ENCODE measurements at places on chromosomes 12 and 14.
A peak's percentile ranks its signal among the peaks of the same experiment; 100 is the strongest.

- no peak for DNase-seq
These were observed 310.9 kb upstream of the LRFN5 start for GRCh38 chr14:41295734-41296133.

DNA sequence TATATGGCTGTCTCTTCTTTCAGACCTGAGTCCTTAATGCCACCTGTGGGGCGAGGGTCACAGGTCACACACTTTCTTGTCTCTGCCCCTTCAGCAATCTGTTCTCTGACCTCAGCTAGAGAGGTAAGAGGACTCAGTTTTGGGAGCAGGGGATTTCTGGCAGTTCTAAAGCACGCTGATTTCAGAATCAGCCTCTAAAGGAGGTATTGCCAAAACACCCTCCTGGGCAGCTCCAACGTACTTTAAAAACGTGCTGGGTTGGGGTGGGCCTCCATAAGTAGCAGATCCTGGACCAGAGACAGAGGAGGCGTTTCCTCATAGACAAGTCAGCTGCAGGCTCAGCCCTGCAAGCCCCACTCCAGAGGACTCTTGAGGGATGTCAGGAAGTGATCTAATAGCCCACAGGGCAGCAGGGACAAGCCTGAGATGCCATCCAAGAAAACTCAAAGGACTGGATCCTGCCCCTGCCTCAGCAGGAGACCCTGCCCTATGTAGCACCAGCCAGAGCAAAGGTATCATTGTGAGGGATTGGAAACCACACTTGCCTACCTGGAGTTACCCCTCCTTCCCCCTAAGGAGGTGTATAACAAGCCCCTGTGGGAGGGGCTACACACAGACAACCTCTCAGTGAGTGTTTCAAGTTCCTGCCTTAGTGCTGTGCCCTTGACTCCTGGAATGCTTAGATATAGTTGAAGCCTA lies 8.5 kb downstream of the CTDSP2 start:
- DNase-seq, result no peak

- DNase-seq, result no peak
These were observed 72.8 kb downstream of the SPATS2 start for GRCh38 chr12:49440035-49440434.

DNA sequence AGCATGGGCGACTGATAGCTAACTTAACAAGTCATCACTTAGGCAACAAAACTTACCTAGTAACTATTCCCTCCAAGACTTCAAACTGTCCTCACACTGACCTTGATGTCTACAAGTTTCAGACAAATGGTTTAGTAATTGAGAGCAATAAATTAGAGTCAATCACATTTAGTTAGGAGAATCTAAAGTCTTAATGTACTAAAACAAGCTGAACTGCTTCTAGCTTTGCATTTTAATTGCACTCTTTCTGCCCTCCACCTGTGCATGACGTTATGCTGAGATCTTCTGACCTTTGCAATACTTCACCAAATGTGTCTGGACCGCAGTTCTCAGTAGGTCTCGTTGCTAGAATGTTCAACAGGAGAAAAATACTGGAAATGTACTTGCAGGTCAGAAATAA lies 158.0 kb downstream of the PIK3C2G start:
- no peak for DNase-seq

GRCh38 chr12:31922341-31923062 lies 36.7 kb upstream of the RESF1 start:
- no peak for DNase-seq

DNA sequence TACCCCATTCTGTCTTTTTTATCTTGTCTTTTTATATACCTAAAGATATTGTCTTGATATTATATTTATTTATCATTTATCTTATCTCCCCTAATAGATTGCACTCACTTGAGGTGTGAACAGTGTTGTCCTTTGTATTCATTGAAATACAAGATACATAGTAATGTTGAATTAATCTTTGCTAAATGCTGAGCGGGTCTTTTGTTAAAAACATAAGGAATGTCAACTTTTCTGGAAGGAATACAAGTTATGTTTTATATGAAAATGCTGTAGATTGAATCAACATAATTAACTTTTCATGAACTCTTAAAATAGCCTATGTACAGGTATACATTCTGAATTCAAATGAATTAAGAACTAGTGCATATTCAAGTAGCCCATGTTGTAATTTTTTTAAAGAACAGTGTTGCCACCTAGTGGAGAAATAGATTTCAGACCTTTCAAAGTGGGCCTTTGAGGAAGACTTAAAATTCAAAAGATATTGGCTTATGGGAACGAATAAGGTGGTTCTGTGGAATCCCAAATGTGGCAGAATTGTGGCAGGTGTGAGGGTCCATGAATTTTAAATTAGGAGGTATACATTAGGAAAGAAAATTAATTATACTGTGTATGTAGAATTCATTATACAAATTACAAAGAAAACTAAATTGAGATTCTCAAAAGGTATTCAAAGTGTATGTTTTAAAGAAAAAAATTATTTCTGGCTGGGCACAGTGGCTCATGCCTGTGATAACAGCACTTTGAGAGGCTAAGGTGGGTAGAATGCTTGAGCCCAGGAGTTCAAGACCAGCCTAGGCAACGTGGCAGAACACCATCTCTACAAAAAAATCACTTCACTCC lies 19.1 kb downstream of the BBOF1 start:
- peak; percentile 49 for DNase-seq

GRCh38 chr12:109912855-109913321 lies 12.8 kb downstream of the TCHP start:
- DNase-seq, result no peak

DNA sequence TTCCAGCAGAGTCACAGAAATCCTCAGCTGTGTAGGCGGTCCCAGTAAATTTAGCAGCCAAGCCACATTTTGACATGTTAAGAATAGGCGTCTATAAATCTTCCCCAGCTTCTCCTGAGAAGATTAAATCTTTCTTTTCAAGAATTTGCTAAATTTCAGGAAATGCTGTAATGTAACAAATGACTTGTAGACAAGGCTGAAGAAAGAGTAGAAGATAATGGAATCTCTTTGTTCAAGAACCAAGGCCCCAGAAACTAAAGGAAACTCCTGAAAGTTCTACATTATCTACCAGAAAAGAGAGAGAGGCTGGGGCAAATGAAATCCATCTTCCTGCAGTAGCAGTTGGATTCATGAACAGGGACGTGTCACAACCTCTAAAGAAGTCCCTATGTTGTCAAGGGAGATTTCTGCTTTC lies 760.3 kb downstream of the NOVA1 start:
- DNase-seq, result no peak

DNA sequence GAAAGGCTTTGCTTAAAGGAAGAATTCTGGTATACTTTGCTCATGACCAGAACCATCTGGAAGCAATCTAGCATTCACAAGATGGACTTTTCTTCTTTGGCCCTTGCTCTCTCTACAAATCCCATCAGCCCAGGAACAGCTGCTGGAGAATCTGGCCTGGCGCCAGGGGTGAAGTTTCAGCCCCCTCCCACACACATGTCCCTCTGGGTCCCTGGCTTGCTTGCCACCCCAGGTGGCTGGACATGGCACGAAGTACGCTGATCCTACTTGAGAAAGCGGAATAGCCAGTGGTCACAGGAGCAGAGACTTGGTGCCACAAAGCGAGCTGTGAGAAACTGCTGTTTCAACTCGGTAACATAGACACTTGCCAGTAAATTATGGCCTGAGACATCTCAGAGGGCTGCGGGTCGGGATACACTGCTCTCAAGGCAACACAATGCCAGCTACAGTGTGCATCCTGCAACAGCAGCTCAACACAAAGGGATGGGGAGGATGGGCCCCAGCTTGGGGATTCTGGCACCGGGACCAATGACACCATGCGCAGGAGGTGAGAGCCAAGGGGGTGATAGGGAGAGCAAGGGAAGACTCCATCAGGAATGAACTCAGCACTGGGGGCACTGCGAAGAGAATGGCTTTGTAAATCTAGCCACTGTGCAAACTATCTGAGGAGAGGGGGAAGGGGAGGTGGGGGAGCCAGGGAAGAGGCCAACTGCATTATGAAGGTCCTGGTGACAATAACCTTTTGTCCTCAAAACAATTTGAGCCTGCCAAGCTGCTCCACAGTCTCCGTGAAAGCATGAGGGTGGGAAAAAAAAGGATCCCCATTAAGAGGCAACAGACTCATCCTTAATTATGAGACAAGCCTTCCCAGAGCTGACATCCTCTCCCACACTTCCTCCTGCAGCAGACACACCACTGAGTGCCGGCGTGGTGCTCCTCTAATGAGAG lies 219.9 kb downstream of the PPM1H start:
- DNase-seq, result peak; percentile 82

DNA sequence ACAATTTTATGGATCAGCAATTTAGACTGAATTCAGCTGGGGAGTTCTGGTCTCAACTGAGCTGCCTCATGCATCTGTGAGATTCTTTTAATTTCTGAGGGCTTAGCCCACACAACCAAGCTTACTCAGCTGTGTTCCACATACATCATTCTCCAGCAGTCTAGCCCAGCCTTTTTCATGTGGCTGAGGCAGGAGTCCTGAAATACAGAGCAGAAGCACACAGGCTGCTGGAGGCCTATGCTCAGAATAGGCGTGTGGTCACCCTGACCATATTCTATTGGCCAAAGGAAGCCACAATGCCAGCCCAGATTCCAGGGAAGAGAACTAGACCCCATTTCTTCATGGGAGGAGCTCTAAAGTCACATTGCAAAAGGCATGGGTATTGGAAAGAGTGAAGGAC lies 72.3 kb upstream of the DHRS4 start:
- DNase-seq, result no peak

- DNase-seq, result no peak
These were observed 2.8 kb upstream of the ARID2 start for GRCh38 chr12:45726603-45727300.

- DNase-seq, result no peak
These were observed 54.7 kb downstream of the FRS2 start for GRCh38 chr12:69524755-69525469.

- no peak for DNase-seq
These were observed 617.5 kb downstream of the VRK1 start for GRCh38 chr14:97414718-97415098.

- DNase-seq, result no peak
These were observed 21.6 kb downstream of the SPATS2 start for GRCh38 chr12:49388682-49389386.

DNA sequence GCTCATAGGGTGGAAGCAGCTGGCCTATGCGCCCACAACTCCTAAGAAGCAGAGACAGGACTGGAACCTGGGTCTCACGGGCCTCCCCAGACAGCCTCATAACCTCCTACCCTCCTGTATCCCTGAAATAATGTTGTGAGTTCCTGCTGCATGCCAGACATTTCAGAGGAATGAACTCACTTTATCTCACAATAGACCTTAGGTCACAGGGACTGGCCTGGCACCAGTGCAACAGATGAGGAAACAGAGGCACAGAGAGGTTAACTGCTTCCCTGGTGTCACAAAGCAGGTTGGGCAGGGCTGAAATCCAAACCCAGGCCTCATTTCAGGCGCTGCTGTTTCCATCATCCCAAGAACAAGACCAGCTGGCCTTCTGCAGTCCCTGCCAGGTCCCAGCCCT lies 5.3 kb downstream of the PHETA1 start:
- no peak for DNase-seq

- no peak for DNase-seq
These were observed 216.4 kb downstream of the LRIG3 start for GRCh38 chr12:58703866-58704265.

DNA sequence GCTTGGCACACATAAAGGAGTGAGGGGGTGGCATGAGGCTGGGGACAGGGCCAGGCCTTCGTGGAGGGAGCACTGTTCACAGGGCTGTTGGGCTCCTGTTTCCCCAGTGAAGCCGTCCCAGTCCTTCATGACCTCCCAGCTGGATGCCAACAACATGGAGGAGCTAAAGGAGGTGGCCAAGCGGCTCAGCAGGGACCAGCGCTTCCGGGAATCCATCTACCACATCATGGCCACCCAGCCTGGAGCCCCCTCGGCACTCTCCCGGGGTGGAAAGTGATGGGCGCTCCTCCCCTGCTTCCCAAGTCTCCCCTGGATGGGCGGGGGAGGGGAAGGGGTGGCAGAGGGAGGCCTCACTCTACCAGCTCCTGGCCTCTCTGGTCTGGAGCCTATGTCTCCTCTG lies 43.6 kb downstream of the PLEKHD1 start:
- no peak for DNase-seq

- no peak for DNase-seq
These were observed 29.6 kb upstream of the PRMT8 start for GRCh38 chr12:3461391-3461790.

GRCh38 chr14:58774531-58774930 lies 136.8 kb downstream of the DACT1 start:
- DNase-seq, result no peak

- DNase-seq, result no peak
These were observed 217.3 kb downstream of the ADGRD1 start for GRCh38 chr12:131171029-131171428.

DNA sequence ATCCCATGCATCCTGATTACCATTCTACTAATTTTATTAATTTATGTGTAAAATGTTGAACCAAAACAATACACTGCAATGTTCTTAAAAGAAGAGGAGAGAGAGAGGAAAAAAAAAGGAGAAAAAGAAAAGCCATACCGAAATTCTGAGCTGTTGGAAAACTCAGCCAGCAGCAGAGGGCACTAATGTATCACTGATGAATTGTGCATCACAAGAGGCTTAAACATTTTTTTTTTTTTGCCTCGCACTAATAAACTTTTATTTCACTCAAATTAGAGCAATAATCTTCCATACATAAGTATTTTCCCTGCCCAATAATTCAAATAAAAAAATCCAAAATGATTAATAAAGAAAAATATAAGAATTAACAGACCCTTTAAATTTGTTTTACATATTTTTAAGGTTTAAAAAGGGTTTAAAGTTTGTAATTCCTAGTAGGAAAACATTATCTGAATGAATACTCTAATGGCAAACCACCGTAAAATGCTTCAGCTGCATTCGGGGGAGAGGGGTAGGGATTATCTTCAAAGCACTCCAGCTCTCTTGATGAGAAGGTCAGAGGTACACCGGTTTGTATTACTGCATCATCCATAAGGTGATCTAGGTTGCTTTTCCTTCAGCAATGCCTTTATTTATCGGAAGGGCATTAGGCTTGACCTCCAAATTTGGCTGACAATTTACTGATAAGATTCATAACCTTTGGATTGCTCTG lies 41.9 kb downstream of the ATP23 start:
- DNase-seq, result peak; percentile 20

DNA sequence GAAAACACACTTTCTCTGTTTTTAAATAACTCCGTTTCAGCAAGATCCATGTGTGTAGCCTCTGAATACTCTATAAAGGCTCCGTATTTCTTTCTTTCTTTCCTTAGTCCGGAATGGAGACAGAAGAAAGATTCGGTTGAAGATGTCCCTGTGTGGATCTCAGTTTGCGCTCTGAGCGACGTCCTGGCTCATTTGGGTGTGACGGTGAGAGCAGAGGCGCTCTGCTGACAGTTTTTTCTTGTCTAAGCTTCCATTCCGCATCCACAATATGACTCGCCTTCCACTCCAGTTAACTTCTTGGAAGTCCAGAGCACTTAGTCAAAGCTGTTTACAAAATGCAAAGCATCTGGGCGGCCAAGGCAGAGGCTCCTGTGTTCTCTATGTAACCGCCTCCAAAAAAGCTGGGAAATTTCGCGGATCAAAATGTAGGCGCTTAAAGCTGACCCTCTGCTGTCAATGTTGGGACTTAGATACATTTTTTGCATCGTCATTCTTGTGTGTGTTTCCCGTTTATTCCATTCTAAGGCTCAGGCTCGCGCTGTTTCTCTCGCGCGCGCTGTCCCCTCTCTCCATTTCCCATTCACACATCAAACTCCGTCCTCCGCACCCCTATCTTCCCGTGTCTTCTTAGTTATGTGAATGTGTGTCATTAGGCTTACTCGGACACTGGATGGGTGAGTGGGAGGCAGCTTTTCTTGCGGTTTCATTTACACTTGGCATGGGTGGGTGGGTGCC lies 880 bp upstream of the FLRT2 start:
- no peak for DNase-seq

- no peak for DNase-seq
These were observed 1638.7 kb upstream of the SEL1L start for GRCh38 chr14:83172363-83172762.
